ENCODE measurements at places on chromosomes 4 and X.

GRCh38 chrX:138683600-138683999 lies 27.9 kb downstream of the FGF13 start:
- no peak for DNase-seq

- DNase-seq: no peak
Observed at GRCh38 chr4:133379681-133380438, 230.8 kb downstream of the PCDH10 start.

GRCh38 chr4:657338-657833 lies 16.7 kb downstream of the ATP5ME start:
- DNase-seq: no peak

- DNase-seq: no peak
Observed at GRCh38 chr4:144589512-144589911, 56.4 kb upstream of the HHIP start.

DNA sequence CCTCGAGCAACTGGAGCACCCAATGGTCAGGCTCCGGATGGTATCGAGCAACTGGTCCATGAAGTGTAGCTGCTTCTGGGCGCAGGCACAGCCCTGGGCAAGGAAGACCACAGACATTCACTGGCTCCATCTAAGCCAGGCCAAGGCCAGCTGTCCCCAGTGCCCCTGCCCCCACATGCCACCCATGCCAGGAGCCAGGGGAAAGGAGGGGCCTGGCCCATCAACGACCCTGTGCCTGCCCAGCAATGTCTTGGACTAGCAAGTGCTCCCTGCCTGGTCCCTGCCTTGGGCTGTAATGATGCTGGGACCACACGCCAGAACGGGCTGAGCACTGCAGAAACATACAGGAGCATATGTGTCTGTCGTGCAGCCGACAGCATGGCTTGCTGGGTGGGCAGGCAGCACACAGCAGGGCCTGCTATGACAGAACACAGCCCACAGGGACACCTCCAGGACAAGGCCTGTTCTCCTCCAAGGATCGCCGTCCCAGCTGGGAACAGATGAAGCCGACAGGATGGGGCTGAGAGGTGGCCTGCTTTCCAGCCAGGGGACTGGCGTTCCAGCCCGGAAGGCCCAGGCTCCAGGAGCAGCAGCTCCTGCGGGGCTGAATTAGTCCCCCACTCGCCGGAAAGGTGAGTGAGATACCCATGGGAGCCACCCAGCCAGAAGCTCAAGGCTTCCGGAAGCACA lies 11.4 kb upstream of the TREX2 start:
- DNase-seq: no peak

DNA sequence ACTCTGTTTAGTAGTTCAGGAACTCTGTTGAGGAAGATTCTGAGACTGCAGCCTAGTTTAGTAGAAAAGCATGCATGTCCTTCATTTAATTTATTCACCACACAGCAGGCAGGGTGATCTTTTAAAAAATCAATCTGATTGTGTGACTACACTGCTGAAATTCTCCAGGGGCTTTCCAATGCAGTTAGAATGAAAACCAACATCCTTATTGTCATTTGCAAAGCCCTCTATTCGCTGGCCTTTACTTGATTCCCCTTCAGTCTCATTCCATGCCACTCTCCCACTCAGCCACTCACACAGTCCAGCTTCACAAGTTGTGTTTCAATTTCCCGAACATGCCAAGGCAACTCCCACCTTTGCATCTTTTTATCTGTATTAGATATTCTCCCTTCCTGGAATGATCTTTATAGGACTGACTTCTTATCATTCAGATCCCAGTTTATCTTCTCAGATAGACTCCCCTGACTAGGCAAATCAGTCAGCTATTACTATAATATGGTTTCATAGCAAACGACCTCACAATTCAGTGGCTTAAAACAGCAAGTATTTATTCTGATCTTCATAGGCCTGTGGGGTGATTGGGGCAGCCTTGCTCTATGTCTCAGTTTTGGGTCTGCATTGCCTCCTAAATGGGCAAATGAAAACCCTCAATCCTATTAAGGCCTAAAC lies 21.3 kb upstream of the FTHL17 start:
- no peak for DNase-seq

DNA sequence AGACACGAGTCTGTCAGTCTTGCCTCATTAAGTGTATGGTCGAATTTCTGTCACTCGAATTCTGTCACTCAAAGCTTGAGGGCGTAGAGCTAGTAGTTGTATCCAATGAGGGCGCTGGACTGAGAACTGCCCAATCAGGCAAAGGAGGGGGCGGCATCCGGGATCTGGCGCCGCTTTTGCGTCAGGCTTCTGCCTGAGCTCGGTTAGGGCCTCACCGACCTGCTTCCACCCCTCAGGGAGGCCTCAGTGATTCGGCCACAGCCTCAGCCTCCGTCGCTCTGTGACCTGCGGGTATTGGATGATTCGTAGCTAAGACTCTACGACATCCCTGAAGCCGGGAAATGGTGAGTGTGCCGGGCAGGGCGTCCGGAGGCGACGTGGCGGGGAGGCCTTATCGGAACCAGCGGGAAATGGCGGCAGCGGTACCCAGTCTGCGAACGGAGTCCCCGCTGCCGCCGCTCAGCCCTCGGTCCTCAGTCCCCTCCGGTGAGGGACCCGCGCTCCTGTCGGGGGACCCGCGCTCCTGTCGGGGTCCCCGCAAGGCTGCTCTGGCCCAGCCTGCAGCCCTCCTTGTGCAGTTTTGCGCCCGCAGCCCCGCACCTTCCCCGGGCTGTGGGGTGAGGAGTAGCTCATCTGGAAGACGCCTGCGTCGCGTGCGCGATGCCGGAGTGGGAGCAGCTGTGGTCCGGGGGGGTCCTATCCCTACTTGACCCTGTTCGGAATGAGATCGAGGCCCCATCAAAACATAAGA lies 88.3 kb downstream of the ZNF718 start:
- no peak for DNase-seq

DNA sequence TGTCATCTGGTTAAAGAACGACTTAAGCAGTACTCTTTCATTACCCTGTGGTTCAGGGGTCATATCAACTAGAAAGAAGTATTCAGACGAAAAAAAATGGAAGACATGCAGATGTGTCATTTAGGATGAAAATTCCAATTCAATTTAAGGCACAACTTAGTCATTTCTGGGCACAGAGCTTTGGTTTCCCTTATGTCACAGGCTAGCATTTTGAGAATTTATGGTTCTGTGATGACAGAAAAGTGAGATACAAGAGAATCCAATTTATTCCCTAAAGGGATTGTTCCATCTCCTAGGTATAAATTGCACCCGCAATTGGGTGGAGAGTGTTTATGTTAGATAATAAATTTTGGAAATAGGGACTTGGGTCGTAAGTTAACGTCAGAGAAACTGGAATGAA lies 306.6 kb downstream of the STK32B start:
- DNase-seq: no peak

DNA sequence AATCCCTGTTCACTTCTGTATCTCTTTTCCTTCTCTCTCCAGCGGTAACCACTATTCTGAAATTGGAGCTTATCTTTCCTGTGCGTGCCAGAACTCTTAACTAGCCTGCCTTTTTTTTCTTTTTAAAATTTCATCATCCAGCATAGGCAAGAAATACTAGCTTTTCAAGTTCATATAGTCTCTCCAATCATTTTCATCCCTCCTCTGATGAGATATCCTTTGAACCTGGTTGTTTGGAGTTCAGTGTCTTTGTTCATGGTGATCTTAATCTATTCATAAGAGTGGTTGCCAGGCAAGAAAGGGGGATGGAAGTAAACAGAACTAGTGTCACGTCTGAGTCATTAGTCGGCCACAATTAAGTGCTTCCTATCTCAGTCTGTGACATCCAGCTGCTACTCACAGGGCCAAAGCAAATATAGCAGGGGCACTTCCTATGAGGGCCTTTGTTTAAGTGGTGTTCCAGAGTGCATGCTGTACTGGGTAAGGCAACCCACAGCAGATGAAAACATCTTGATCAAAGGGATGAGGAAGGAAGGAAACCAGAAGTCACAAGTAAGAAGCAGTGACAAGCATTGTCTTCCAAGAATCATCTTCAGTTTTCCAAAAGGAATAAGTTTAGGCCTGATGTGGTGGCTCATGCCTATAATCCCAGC lies 56.4 kb upstream of the XIAP start:
- DNase-seq: no peak

- no peak for DNase-seq
Observed at GRCh38 chr4:145935253-145936141, 3.1 kb downstream of the ZNF827 start.

- DNase-seq: no peak
Observed at GRCh38 chrX:39705290-39705689, 392.5 kb downstream of the BCOR start.

DNA sequence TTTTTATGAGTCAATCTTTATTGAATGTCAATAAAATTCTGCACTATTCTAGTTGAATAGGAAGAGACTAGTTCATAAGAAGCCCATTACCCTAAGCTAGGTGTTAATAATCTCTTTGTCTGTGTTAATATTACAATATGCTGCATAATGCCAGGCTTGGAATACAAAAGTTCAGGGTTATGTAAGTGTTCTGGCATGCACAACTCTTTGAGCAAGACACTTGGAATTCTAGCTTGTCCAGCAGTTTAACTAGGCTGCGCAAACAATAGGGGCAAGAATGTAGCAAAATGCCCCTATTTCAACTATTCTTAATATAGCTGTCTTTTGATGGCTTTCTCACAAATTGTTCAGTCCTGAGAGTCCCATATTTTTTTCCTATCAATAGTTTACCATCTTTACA lies 31.3 kb upstream of the ETNPPL start:
- DNase-seq: no peak

GRCh38 chr4:26074712-26075430 lies 160.9 kb downstream of the SMIM20 start:
- DNase-seq: peak; percentile 61

- DNase-seq: no peak
Observed at GRCh38 chr4:123528501-123529277, 132.1 kb downstream of the SPRY1 start.

- DNase-seq: no peak
Observed at GRCh38 chr4:147793569-147794313, 61.9 kb downstream of the ARHGAP10 start.

GRCh38 chr4:147964266-147964880 lies 232.5 kb downstream of the ARHGAP10 start:
- no peak for DNase-seq

DNA sequence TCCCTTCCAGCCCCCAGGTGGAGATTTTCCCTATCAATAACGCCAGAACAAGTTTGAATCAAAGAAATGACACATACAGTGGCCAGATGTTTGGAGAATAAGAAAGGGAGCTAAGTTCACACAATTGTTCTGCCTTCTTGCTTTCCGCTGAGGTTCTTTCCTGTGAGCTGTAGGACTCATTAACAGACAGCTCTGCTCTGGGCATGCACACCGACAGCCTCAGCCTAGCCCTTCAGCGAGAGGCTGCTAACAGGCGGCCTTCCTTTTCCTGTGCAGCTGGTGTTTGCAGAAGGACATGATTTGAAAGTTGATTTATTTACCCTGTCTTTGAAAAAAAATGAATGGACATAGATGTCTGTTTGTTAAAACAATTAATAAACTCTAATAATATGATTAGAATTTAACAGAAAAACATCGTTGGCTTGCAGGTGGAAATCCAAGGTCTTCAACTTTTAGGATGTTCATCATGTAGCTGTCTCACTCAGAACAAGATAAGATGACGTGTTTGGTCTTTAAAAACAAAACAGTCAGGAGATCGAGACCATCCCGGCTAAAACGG lies 183.3 kb downstream of the KDR start:
- peak; percentile 2 for DNase-seq

GRCh38 chrX:16671005-16671404 lies 21.0 kb downstream of the S100G start:
- peak; percentile 8 for DNase-seq

DNA sequence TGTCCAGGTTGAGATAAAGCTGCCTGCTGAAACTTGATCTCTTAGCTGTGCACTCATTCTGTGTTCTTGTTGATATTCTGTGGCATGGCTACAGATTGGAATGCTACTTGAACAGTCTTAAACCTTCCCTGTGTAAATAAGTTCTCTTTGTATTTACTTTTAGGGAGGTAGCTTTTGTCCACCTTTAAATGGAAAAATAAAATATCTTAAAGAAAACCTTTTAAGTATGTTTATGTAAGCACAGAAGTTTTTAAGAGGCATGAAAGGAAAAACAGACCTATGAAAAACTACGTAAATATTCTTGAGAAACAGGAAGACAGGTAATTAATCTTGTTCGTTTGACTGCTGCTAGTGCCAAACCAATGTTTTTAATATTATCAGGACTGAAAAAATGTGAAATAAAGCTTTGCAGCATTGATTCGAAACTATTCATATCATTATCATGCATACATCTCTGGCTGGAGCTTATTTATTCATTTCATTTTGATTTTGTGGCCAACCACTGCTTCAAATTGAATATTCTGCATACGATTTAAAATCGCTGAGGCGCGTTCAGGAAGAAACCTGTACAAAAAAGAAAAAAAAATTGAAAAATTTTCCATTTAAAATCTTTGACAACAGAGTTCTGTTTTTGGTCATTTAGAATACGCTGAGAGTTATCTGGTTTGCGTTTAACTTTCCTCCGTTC lies 17.8 kb downstream of the HSD17B13 start:
- DNase-seq: no peak

DNA sequence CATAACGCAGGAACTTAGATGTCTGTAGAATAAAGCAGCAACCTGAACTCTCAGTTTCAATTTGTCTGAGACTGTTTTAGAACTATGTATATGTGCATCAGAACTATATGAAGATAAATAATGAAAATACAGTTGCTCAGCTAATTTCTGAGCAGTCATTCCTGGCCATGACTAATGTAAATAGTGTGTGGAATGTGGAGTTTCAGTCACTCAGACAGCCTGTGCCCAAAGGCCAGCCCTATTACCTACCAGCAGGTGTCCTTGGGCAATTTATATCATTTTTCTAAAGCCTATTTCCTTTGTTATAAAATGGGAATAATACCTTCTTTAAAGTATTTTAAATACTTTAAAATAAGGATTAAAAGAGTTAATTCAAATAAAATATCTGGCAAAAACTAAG lies 56.0 kb upstream of the RELL1 start:
- no peak for DNase-seq

GRCh38 chrX:50913520-50913919 lies 3.0 kb downstream of the BMP15 start:
- no peak for DNase-seq

DNA sequence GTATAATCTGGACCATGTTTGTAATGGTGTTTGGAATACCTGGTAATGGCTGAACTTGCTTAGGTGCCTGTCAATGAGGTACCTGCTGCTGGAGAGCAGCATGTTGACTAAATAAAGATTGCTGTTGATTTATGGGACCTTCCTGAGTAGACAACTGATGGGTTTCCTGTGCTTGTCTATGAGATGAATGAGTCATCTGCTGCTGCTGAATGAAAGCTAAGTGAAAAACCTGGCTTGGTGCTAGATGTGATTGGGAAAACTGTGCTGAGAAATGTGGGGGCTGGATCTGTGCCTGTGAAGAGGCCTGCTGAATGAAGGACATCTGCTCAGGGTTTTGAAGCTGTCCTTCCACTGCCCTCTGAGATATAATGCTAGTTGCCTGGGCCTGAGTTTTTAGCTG lies 69.6 kb downstream of the WNK3 start:
- DNase-seq: no peak
